ENCODE measurements at places on chromosomes 6 and 20. TPM values are rescaled to one million over a fixed set of nuclear protein-coding genes. Genes with fewer than 3 reads are reported as not detected.

Gene NMBR
- total RNA-seq: not detected

Gene C20orf204
- total RNA-seq: 0.15 TPM

Gene CDH4
- 6.7 TPM for total RNA-seq

Gene SLC17A2
- not detected for total RNA-seq

Gene NOX3
- total RNA-seq: not detected

Measured in A549 treated with Mapracorat at 1 μM for 4 hours (cell line).